Stimulated activated CD4-positive, alpha-beta T cell treated with anti-CD3 and anti-CD28 coated beads, TNF-alpha, amount 100 ng/mL, for 1 hour (primary cell): ENCODE measurements at places on chromosomes 3 and 15.

- DNase-seq = no peak
Measured at GRCh38 chr15:50577492-50577891, 31.0 kb upstream of the USP50 start.

DNA sequence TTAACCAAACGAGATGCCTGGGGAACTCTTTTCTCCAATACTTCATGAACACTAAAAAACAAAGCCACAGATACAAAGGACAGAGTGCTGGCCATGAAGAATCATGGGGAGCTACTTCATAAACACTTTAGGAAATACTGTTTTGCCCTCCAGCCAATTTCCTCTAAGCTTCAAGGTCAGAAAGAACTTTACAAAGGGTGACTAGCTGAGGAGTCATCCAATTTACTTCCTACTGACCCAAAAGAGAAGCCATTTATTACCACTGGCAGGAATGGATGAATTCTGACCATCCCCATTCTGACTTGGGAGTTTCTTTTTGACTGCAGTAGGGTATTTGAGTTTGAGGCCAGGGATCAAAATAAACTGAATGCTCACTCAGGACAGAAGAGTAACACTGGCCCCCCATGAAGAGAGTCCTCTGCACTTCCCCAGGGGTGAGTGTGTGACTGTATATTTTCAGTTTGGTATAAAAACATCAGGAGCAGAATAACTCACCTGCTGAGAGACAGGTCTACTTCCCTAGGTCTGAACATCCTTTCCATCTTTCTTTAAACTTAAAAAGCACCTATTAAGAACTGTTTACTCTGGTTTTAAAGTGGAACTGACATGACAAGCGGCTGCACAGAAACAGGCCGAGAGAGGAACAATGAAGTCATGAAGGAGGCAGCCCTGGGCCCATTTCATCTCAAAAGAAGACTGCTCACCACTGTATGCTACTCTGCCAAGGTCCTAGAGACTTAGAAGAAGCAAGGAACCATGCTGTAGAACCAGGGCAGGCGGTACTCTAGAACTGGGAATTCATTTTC, 203.6 kb downstream of the TNIK start:
- no peak for DNase-seq

DNA sequence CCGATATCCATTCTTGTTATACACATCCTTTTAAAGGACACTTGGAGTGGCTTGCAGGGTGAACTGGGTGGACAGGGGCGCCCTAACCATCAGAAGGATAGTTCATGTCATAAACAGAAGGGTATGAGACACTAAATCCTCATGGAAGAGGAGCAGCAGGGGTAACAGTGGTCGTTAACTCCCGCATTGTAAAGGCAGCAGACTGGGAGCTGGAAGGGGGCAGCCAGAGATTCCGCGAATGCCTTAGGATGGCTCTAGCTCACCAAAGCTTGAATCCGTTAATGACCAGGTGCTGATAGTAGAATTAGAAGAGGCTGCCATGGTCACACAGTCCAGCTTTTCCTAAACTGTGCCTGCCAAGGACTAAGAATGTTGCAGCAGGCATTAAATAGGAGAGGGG, 85.2 kb upstream of the ANKRD34C start:
- no peak for DNase-seq

DNA sequence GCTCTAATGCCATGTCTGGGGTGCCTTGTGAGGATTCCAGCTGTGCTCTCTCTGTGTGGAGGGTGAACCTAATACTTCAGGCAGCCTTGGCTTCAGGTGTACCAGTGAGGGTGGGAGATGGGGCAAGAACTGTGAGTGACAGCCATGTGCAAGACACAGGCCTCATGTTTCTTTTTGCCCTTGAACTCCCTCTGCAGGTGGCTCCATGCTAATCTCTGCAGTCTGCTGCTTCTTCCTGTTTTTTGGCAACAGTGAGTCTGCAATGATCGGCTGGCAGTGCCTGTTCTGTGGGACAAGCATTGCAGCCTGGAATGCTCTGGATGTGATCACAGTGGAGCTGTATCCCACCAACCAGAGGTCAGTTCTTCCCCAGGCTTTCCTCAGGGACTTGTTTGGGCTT, 189.3 kb downstream of the SV2B start:
- DNase-seq = no peak

DNA sequence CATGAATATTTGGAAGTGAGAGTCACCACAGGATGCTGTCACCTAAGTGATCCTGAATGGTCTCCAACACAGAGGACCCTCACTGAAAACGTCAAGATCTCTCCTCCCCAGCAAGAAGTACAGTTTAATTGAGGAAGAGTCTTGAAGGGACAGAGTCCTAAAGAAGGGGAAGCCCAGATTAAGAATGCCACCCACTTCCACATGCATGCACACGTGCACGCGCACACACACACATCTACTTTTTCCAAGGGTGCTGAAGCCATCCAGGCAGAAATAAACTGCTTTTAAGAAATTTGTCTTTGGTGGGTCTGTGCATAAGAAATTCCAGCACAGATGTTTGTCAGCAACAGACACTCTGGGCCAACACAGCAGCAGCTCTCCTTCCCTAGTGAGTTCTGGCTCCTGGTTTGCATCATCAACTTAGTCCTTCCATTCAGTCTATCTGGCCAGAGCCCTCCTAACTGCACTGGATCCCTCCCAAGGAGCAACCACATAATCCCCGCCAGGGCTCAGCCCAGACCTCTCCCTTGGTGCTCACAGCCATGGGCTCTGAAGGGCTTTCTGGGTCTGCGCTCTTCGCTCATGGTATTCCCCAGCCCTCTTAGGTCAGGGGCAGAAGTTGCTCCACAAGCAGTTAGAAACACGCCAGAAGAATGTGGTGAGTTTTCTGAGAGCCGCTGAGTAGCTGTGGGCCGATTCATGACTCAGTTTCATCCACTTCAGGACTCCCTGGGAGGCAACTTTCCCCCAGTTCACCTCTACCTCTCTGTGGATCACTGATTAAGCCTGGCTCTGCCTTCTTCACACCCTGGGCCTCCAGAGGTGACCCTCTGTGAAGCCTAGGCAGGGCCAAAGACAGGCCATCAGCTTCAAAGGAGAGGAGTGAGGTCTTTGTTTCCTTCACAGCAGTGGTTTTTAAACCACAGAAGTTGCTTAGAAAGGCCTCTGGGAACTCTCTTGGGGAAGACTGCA, 132.6 kb upstream of the LIPC start:
- no peak for DNase-seq

DNA sequence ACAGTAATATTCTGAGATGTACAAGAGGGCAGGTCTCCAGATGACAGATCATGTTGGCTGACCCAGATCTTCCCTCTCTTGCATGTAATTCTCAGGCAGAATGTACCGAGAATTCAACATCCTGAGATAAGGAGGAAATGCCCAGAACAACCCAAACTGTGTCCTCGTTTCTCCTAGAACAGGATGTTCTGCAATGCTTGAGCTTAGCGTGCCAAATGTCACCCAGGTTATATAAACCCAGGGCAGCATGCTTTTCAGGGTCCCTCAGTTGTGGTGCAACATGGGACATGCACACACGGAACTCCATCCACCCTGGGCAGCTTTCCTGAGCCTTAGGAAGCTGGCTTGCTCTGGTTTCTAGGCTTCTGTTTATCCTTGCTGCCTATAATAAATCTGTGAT, 102.1 kb upstream of the CMC1 start:
- no peak for DNase-seq

GRCh38 chr3:146200461-146201220, 39.7 kb upstream of the PLOD2 start:
- no peak for DNase-seq
